ENCODE measurements at places on chromosomes 3 and 15.

DNA sequence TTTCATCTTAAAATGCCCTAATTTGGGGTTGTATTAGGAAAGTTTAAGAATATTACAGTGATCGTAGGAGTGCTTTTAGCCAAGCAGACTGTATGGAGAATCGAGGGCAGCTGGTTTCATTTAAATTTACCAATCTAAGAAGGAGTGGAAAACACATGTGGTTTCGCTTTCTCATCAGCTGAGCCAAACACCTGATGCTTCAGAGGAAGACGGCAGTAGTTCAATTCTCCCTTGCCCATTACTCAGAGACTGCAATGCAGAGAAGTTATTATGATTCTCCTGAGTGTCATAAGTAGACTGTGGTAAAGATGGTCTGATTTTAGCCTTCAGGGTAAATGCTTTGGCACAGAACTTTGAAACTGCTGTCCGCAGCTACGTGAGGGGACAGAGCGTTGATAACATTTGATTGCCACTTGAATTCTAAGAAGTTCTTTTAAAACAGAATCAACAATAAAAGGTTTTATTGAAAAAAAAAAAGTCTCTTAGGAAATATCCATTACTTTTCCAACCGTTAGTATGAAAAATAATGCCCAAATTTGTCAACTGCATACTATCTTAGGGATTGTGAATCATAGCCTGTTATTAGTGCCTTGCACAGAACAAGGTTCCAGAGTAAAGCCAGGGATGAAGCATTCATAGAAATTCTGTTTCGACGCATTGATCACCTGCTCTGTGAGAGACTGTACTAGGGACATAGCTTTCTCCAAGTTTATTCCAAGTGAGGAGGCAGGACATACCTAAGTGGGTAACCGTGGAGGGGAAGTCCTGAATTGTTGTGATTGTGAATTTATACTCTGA is 25.6 kb downstream of the LYSMD4 start:
- no peak for DNase-seq

DNA sequence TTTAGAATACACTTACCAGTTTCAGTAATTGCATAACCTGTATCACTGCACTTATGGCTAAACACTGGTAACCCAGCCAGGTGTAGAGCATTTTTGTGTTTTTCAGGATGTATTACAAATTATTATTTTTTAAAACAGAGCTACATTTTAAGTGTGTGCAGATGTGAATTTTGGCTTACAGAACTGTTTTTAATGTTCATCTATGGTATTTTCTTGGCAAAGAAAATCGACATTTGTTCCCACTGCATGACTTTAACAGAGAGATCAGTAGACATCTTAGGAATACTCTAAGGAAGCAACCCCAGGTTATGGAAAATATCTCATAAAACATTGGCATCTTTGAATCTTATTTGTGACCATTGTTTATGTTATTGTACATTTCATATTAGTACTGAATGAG is 73.3 kb downstream of the ATP13A4 start:
- no peak for DNase-seq

DNA sequence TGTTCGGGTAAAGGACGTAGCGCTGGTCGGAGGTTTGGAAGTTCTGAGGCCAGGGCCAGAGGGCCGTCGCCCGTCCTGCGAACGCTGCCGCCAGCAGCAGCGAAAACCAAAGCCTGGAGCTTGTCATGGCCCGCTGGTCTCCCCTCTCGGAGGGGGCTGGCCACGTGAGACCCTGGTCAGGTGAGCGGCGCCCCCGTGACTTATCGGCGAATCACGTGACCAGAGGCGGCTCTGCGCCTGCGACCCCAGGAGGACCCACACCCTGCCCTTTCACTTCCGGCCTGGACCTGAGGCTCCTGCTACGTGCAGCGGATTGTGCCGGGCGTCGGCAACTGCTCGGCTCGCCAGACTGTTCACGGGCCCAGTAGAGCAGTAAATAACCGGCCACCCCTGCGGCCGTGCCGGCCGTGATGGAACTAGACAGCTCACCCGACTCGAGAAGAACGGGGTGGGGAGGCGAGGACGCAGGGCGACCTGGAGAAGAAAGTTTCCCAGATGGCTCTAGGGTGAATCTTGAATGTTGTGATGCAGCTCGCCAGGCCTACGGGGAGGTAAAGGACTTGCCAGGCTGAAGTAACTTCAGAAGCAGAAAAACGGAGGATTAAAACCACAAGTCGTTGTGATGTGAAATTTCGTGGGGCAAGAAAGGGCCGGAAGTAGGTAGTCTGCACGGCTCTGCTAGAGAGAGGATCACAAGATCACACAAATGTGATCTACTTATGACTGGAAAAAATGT is at the start of gene HEXA:
TSS of gene HEXA (minus strand) at position 169 of the 736 bp plus-strand sequence. CDS start at position 127, 42 bp downstream.
- DNase-seq = peak; percentile 100

DNA sequence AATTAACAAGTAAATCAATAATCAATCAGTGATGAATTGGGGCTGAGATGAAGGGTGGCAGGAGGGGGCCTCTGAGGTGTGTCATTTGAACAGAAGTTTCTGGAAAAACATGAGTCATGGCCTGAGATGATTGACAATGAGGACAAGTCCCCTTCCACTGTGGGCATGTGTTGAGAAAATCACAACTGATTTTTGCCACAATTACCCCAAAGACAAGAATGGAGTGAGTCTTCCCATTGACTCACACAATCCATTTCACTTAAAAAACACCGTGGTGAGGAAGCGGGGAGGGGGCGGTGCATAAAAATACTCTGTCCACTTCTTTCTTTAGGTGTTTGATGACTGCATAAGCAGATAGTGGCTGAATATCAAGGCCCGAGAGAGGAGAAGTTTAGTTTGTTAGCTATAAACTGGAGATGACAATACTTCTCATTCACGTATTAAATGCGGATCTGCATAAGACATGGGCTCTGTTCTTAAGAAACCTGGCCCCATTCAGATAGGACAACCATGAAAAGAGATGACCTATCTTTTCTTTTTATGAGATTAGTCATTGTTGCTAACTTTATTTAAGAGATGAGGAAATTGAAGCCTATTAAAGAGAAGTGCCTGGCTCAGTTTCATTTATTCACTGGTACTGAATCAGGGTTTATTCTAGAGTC is 34.7 kb downstream of the SHC4 start:
- DNase-seq = no peak

- no peak for DNase-seq
Observed at GRCh38 chr3:6679510-6679909, 181.4 kb upstream of the GRM7 start.

DNA sequence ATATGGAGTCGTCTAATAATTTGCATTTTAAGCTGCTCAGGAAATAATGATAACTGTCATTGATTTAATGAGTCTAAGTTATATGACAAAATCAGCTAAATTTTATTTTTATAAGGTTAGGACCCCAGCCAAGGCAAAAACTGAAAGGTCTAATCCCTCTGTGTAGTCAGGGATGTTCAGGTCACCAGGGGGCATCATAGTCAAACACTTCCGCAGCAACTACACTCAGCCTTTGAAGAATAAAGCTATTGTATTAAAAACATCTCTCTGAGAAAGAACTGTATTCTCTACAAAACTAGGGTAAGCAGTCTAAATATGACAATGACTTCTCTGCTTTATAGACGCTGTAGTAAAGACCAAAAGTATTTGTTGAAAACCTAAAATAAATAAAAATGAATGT is 15.0 kb downstream of the INTS14 start:
- no peak for DNase-seq

DNA sequence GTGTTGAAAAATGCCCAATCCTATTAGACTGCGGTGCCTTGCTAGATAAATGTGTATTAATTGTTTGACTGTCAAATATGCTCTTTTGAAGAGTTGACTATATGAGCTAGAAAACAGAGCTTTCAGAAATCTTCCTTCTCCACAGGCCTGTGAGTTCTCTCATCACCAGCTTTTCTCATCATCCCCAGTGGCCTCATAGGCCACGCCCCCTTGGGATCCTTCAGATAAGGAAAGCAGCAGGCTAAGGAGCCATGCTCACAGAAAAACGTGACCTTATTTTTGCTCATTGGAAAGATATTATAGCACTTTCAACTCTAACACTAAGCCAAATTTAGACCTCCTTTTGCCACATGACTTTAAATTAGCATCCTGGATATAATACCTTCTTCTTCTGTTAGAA is 514.4 kb upstream of the ARRDC4 start:
- no peak for DNase-seq

- DNase-seq = no peak
Observed at GRCh38 chr15:95174301-95175259, 943.2 kb downstream of the MCTP2 start.

DNA sequence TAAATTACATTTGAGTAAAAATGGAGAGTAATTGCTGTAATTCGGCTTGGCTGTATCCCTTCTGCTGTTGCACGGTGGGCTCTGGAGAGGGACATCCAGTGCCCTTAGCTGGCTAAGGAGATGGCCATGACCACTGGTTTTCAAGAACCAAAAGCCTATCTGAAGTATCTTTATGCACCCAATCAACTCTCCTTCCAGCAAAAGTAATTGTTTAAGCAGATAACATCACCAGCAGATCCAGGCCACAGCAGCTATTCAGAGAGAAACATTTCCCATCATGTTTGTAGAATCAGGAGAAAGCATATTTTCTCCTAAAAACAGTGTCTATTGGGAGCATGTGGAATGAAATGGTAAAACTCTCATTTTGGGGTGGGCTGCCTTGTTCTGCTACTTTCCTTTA is 514.5 kb upstream of the RGMA start:
- no peak for DNase-seq

- DNase-seq = no peak
Observed at GRCh38 chr3:188358787-188359493, 205.0 kb downstream of the LPP start.

GRCh38 chr15:69604072-69604411 is 151.4 kb downstream of the RPLP1 start:
- DNase-seq = no peak

DNA sequence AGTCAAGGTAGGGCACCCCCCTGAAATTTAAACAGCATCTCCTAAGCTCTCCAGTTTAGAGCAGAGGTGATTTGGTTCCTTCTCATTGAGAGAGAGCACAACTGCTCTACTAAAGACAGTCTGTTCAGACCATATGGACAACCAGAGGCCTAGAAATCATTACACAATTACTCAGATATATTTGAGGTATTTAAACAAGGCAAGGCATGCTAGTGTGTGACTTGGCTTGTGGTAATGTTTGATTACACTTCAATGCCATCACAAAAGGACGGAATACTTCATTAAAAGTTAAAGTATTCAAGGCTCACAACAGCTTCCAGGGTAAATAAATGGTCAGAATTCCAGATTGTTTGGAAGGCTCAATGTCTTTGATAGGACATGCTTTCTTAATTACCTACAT is 110.2 kb downstream of the LRTM1 start:
- DNase-seq = no peak

DNA sequence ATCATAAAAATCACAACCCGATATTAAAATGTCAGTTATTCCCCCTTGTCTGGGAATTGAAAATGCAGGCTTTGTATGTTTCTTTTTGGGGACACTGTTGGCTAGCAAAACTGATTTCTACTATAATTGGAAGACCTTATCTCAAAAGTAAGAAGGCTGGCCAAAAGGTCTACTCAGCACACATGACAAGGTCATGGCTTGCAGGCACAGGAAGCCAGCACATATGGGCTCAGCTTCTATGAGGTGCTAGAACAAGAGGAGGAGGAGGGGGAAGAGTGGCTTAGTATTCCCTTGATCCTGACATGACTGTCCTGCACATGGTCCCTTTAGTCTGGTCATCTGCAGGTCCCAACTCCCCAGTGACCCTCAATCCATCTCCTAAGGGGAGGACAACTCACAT is 681.2 kb downstream of the SQOR start:
- no peak for DNase-seq

DNA sequence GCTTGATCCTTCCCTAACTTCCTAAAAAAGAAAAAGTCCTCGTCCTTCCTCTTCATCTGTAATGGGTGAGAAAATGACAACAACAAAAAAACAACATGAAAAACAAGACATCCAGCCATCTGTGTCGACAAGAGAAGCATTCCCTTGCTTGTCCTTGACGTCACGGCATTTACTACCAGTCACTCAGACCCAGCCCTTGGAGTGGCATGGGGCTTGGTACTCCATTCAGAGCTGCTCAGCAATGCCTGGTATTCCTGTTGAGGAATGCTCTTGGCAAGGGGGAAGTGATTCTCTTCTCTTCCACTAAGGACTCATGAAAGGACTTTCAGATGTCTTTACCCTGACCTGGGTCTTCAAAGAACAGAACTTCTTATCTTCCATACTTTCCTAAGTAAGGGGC is 339.7 kb upstream of the RASGRP1 start:
- DNase-seq = no peak

- DNase-seq = no peak
Observed at GRCh38 chr3:17638356-17638755, 104.1 kb downstream of the TBC1D5 start.

GRCh38 chr3:74904646-74905045 is 290.2 kb upstream of the CNTN3 start:
- no peak for DNase-seq

DNA sequence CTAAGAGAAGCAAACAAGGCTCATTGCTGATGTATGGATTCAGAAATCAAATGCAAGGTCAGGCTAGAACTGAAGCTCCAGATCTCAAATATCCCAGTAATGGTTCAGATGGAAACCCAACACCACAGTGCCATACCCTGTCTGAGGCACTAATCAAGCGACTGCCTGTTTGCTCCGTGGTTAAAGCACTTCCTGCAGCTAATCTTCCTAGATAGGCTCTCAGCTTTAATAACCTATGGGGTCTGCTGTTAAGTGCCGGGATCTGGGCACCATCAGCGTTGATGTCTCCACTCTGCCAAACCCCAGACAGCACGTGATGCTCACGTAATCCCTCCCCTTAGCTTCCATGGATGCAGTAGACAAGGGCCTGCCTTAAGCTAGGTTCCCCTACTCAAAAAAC is 262.6 kb downstream of the MECOM start:
- DNase-seq = no peak

- no peak for DNase-seq
Observed at GRCh38 chr3:58471025-58471887, 20.6 kb upstream of the KCTD6 start.

DNA sequence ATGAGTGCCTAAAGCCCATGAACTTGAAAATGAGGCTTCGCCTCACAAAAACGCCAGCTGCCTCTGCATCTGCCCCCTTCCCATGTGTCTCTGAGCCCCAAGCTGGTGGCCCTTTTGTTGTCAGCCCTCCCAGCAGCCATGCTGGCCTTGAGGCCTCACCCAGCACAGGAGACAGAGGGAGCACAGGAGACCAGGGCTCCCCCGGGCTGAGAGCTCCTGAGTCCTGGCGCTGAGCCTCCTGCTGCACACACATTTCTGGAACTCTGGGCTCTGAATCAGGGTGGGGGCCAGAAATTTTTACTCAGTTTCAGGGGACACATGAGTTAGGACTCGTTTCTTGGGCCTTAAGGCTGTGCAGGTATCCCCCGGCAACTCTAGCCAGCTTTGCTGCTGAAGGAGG is 56.4 kb upstream of the ACAD9 start:
- DNase-seq = no peak

All from left forelimb (tissue), 1 donor.